AG10803 (cell line): ENCODE measurements at places on chromosomes 12 and 14.

- peak; percentile 60 for DNase-seq
Measured at GRCh38 chr12:68959891-68960464, 27.0 kb upstream of the CPM start.

DNA sequence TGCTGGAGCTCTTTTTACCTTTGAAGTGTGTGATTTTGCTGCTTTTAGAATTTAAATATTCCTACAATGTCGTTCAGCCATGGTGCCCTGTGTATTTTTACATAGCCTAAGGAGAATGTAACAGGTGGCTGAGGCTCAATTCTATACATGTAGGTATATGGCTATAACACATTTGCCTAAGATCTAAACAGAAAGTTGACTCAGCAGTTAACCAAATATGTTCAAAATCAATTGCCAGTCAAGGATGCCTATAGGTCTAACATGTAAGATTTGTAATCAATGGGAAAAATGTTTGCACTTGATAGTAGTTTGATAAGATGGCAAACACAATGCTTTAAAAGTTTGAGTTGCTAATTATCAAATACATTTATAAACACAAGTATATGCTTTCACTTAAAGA, 8.2 kb downstream of the PAWR start:
- no peak for DNase-seq

GRCh38 chr12:42322567-42322966, 3.3 kb downstream of the ZCRB1 start:
- DNase-seq = no peak

- peak; percentile 97 for DNase-seq
Measured at GRCh38 chr14:68232300-68233055, 412.9 kb downstream of the RAD51B start.

- DNase-seq = no peak
Measured at GRCh38 chr14:106201376-106201775, 675.0 kb downstream of the TMEM121 start.

DNA sequence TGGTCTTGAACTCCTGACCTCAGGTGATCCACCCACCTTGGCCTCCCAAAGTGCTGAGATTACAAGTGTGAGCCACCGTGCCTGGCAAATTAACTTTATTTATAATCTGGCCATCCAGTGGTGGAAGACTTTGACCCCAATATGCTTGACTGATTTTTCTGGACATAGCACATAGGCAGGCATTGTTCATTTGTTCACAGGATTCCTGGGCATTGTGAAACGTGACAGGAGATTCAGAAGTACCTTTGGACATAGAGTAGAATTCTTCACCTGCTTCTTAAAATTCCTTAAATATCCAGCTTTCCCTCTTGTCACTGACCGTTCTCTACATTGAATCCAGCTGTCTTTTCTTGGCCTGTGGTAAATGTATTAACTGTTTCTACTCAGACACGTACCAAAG, 103.1 kb downstream of the SCN8A start:
- DNase-seq = no peak

- DNase-seq = peak; percentile 42
Measured at GRCh38 chr12:90211017-90211416, 502.4 kb upstream of the ATP2B1 start.

- no peak for DNase-seq
Measured at GRCh38 chr12:7403466-7403865, 40.5 kb downstream of the CD163L1 start.

GRCh38 chr12:13032164-13032563, 12.0 kb upstream of the FAM234B start:
- DNase-seq = no peak

DNA sequence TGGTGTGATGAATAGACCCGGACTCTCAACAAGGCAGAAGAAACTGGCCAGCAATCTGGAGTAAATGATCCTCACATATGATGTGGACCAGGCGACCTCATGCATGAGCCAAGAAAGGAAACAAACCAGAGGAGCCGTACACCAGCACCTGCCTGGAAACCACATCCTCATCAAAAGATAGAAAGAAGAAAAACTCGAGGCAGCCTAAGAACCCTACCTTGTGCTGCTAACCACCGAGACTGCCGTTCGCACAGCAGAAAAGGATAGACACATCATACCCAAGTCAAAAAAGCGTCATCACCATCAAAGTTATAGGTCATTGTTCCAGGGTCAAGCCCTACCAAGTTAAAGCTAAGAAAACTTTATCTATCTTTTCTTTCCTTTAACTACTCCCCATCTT, 66.7 kb downstream of the RESF1 start:
- DNase-seq = no peak

- DNase-seq = no peak
Measured at GRCh38 chr14:91872011-91872501, 4.7 kb upstream of the TC2N start.

DNA sequence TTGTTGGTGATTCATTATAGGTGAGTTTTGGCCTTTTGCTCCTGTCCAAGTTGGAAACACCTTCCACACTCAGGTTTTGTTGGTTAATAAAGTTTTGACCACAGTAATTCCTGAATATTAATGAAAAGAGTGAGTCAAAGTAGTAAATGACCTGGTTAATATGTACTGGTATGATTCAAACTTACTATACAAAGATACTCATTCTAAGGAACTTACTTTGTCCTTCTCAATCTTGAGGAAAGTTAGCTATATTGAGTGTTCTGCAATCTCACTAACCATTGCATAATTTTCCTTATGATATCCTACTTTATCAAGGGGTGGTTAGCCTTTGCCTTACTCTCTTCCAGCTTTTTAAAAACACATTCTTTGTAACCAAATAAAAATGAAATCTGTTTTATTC, 20.9 kb upstream of the HECTD1 start:
- no peak for DNase-seq

DNA sequence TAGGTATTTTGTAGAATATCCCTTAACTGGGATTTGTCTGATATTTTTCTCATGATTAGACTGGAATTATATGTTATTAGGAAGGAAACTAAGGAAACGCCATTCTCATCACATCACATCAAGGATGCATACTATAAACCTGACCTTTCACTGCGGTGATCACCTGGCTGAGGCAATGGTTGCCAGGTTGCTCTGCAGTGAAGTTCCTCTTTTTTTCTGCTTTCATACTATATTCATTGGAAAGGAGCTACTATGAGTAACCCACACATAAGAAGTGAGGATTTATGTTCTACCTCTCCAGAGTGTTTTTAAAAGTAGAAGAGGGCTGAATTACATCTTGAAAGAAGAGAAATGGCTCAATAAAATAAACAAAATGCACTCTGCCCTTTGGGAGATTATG, 31.0 kb upstream of the GRIP1 start:
- DNase-seq = no peak

GRCh38 chr12:5870183-5870582, 74.9 kb downstream of the ANO2 start:
- no peak for DNase-seq

- no peak for DNase-seq
Measured at GRCh38 chr12:9755567-9755966, 5.1 kb downstream of the CD69 start.

DNA sequence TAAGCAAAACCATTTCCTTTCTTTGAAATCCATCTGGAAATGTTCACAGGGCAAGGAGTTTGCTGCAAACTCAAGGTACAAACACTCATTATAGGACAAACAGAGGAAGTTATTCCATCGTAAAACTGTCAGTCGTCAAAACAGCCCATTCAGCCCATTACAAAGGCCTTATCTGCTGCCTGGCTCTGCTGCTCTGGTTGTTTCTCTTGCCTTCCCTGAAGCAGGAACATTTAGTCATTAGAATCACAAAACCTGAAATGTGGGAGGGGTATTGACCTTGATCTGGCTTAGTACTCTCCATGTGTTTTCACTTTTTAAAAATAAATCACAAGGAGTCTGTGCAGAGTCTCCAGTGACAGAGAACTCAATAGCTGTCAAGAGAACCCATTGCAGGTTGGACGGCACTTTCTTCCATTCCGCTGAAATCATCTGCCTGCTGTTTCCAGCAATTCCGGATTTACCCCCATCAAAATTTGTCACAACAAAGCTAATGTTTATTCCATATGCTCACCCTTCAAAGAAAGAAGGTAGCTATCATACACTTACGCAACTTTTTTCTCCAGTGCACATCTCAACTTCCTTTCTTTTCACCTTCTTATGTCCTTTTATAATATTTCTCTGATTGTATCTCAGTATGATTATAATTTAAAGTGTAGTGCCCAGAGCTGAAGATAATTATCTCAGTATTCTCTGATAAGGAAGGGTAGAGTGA, 24.6 kb upstream of the ITPR2 start:
- DNase-seq = no peak

DNA sequence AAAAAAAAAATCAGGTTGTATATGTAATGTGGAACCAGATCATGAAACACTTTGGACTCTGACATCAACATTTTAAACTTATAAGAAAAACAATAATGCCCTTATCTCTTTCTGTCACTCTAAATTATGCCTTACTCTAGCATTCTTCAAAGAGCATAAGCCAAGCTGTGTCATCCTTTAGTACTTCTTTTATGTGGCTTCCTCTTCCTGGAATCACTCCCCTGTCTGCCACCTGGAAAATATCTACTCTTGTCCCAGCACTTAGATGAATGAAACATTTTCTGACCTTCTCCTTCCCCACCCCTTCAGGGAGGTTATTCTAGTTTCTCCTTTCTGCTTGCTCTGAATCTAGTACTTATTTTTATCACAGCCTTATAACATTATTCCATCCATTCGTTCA, 101.2 kb downstream of the CNTN1 start:
- no peak for DNase-seq

DNA sequence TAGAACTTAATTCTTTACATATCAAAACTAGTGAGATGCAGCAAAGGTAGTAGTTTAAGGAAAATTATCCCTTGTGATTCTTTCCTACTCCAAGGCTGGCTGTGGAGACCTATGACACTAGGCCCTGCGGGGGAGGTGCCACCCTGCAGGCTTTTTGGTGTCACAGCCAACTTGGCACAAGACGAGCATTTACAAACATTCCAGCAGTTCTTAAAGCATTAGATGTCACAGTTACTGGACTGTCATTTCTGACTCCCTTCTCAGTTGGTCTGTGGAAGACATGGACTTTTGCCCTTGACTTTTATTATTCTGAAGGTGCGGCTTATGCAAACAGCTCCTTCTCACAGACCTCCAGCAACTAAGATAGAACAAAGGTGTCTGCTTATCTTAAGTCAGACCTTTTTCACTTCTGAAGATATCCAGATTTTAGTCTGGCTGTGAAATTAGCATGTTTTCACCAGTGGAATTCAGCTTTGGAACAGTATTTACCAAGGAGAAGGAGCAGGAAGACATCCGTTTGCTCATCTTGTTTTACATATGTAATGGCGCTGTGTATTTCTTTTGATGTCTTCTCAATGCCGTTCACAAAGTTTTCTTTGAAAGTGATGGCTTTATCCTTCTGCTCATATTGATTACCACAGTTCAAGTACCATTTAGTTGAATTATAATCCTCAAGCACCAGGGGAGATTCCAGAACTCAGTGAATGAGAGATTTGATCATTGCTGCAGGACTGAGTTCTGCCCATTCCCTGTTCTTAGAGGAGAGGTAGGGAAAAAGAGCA, 17.9 kb downstream of the SRGAP1 start:
- DNase-seq = peak; percentile 71

DNA sequence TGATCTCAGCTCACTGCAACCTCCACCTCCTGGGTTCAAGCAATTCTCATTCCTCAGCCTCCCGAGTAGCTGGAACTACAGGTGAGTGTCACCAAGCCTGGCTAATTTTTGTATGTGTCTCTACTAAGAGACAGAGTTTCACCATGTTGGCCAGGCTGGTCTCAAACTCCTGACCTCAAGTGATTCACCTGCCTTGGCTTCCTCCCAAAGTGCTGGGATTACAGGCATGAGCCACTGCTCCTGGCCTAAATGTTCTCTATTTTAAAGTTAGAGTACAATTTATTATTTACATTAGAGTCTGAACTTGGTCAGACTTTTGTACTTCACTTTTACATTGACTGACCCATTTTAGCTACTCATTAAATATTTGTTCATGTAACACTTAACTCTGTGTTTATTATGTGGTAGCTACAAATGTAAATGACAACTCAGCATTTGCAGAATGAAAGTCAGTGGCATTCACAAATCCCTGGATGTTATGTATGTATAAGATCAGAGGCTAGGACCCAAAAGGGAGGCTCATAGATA, 409.6 kb downstream of the APAF1 start:
- no peak for DNase-seq

- no peak for DNase-seq
Measured at GRCh38 chr14:73771848-73772638, 57.9 kb upstream of the PNMA1 start.

- peak; percentile 38 for DNase-seq
Measured at GRCh38 chr14:78983126-78983525, 813.0 kb downstream of the NRXN3 start.

- DNase-seq = peak; percentile 25
Measured at GRCh38 chr12:96063046-96063445, 27.7 kb upstream of the LTA4H start.

DNA sequence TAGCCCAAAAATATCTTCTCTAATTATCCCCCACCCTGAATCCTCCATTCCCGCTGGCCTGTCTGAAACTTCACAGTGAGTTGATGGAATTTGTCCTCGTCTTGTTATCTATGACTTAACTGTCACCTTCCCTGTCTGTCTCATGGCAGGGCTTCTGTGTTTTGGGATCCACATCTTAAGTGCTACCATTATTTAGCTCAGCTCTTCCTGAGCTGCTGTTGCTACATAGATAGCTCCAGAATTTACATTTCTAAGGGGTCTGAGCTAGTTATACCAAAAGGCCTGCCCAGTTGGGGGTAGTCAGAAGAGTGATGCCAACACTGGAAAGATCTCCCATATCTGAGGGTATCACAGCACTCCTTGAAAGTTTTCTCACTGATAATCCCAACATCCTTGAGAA, 57.0 kb upstream of the CDKN3 start:
- no peak for DNase-seq

DNA sequence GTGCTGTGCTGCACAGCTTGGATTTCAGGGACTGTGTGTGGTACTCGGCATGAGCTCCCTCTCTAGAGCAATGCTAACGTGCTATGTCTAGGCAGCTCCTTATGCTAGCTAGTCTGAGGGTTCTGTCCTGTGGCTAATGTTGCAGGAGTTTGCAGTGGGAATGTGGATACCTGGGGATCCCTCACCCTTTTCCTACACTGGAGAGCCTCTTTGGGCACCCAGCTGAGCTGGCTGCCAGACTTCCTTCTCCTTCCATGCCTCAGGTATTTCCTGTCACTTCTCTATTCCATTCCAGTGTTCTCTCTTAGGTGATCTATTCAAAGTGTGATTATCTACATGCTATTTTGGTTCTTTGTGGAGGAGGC, 64.9 kb downstream of the FBXO33 start:
- no peak for DNase-seq

- no peak for DNase-seq
Measured at GRCh38 chr12:106774808-106775524, 484 bp downstream of the RIC8B start.

DNA sequence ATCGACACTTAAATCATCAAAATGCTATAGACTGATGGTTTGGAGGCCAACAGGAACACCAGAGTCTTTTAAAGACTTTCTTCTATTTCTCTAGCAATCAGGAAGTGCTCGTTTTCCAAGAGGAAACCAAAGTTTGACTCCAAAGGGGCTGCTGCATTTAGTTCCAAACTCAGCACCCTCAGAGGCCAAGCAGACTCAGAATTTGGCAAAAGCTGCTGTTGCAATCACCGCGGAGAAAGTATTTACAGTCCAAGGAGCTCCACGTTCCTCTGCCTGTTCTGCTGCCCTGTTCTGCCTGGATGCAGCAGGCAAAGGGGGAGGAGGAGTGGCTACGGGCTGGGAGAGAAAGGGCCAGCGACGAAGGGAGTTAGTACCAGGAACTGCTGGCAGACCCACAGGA, 325.1 kb downstream of the BCL11B start:
- DNase-seq = peak; percentile 21
